ENCODE measurements at places on chromosomes 4 and X.
A peak's percentile ranks its signal among the peaks of the same experiment; 100 is the strongest.

DNA sequence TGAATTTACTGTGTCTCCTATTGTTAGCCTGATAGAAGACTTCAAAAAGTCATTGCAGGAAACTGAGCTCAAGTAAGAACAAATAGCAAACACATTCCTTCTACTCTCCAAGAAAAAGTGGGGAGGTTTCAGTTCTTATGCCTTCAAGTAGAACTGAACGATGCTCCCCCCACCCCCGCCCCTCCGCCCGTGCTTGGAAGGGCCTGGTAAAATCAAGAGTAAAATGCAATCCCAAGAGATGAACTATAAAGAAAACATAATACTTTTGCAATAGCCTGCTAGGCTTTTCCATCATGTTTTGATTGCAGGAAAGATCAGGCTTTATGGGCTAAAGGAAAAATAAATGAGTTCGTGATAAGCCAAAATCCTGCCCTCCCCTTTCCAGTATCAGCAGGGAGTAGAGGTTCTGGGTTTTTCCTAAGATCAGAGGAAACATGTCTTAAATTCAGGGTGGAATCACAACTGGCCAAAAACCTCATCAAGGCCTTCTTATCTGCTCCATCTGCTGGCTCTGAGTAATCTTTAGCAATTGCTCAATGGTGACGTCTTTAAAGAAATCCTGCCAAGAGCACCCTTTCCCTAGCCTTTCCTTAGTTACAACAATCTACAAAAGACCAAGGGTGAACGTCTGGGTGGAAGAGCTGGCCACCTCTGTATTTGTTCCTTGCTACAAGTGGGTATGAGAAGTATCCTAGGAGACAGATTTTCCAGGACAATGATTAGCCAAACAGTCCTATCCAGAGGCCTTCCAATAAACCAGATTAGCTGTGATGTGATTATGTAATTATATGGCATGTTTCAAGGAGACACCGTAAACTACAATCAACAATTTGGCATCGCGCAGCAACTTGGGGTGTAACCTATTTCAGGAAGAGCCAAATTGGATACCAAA is 66.3 kb upstream of the FAM9C start:
- no peak for DNase-seq

- DNase-seq, result no peak
These were observed 53.7 kb downstream of the CLDN22 start for GRCh38 chr4:183266371-183266770.

- no peak for DNase-seq
These were observed 421.9 kb upstream of the DIPK2B start for GRCh38 chrX:45622538-45622937.

DNA sequence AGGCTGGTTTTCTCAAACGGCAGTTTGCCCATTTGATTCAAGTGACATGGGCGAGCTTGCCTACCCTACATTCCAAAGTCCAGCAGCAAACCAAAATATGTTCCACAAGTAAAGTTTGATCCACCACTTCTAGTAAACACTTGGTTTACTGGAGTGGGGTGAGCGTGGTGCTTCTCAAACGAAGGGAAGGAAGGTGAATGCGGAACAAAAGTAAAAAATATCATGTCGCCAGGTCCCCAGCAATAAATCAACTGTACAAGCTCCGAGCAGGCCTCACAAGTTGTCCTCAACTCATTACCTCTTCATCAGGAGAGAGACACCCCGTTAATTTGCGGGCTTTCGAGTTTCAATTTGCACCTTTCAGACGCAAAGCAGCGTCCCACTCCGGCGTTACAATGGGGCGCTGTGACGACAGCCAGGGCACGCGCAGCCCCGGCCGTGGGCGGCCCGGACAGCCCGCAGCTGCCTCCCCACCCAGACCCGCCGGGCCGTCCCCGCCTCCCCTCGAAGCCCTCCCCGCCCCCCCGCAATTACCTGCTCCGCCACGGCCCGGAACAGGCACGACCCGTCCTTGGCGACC is 1.0 kb downstream of the OTUD4 start:
- DNase-seq, result peak; percentile 72

Data from stimulated activated CD4-positive, alpha-beta T cell treated with anti-CD3 and anti-CD28 coated beads, Interleukin-15, amount 100 ng/mL, for 48 hours (primary cell).